ENCODE measurements at places on chromosomes 3 and 15.

GRCh38 chr3:135348690-135349089 is 553.6 kb downstream of the EPHB1 start:
- DNase-seq: no peak

DNA sequence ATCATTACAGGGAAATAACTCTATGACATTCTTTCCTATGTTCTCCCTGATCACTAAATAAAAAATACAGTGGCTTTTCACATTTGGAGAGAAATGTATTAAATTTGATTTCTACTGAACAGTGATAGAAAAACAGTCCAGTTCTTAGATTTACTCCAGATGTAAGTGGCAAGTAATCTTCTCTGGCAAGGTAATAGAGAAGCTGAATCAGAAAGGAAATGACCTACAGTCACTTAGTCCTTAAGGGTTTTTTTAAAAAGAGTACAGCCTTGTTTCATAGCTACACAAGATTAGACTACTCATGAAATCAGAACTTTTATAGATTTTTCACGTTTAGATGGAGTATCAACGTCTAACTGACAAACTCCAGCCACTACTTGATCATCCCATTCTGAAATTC is 236.9 kb downstream of the CADPS start:
- no peak for DNase-seq

GRCh38 chr3:160130071-160130470 is 95.2 kb upstream of the C3orf80 start:
- DNase-seq: no peak

DNA sequence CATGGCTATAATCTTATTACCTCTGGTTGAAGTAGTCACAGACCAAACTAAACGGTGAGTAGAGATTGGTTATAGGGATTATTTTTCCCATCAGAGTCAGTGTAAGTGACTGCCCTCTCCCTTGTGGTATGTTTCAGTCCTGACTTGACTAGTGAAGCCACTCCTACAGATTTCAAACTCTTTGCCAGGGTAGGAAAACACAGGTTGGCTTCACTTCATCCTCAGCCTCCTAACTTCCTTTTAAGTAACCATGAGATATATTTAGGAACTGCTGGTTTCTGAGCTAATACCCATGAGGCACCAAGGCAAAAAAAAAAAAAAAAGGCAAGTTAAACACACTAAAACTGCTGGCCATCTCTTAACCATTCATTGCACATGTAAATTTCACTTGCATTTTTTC is 349.2 kb upstream of the MCTP2 start:
- no peak for DNase-seq

- no peak for DNase-seq
Measured at GRCh38 chr3:197855571-197855970, 64.5 kb downstream of the LRCH3 start.

- peak; percentile 75 for DNase-seq
Measured at GRCh38 chr3:196499061-196499460, 4.5 kb downstream of the RNF168 start.

DNA sequence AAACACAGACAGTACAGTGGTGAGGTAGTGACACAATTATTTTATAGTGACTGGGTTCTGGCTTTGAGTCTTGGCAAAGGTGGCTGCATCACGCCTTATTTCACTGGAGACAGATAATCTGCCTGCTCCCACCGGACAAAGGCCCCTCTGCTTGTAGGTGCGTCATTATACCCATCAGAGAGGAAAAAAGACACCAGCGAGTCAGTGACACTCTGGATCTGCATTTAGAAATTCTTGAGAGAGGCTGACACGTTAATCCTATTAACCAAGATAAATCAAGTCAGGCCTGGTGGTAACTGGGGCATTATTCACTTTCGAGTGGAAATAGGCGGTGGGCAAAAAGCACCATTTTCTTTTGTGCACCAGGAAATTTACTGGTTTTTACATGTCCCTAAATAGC is 76.2 kb downstream of the NR2F2 start:
- DNase-seq: no peak

GRCh38 chr3:159273608-159274007 is 471.8 kb downstream of the MFSD1 start:
- DNase-seq: peak; percentile 66

GRCh38 chr3:141275032-141275422 is 43.4 kb downstream of the PXYLP1 start:
- peak; percentile 76 for DNase-seq

GRCh38 chr3:181622365-181622764 is 89.4 kb upstream of the SOX2 start:
- DNase-seq: no peak
